ENCODE measurements at places on chromosomes 1 and 21. TPM values are rescaled to one million over a fixed set of nuclear protein-coding genes. Genes with fewer than 3 reads are reported as not detected.

The E2F2 gene
- total RNA-seq, result 0.98 TPM

DNA sequence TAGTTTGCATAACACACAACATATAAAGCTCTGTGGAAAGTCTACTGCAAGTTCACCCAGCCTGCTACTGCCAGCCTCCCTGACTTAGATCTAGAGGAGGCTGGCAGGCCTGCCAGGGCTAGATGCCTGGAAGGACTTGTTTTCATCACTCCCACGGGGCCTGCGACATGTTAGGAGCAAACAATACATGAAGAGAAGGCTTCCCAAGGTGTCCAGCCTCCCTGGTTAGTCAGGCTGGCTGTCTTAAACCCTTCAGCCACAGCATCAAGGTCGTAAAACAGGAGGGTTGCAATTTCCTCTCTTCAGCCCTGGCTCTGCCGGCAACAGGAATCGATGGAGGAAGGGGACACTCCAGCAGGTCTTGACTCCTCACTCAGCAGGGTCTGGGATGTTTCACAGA, 104.5 kb downstream of the NGF start:
- no peaks in the 10 kb centered on the region for H3K36me3 ChIP-seq
- H3K4me1 ChIP-seq, result no peaks in the 10 kb centered on the region

- no peaks in the 10 kb centered on the region for H3K36me3 ChIP-seq
- H3K27ac ChIP-seq, result no peak overlapping the region
- no peak overlapping the region for H3K4me3 ChIP-seq
- no peaks in the 10 kb centered on the region for H3K27me3 ChIP-seq
- DNase-seq, result no peak
These were observed 15.3 kb upstream of the KANK4 start for GRCh38 chr1:62334434-62334985.

GRCh38 chr1:67722292-67722944, 37.4 kb downstream of the GADD45A start:
- H3K27me3 ChIP-seq, result no peaks in the 10 kb centered on the region
- H3K27ac ChIP-seq, result no peak overlapping the region
- no peak overlapping the region for H3K4me3 ChIP-seq

DNA sequence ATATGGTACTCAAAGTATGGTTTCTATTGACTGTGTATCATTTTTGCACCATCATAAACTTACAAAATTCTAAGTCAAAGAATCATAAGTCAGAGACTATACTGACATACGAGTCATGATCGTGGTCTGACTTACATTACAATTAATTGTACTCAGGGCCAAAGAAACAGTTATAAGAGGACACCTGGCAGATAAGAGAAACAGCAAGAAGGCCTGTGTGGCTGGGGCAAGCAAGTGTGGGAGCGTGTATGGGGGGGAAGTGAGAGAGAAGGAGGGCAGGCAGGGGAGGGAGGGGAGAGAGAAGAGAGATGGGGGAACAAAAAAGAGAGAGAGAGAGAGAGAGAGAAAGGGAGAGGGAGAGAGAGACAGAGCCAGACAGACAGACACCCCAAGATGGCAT, 70.9 kb downstream of the RERE start:
- H3K36me3 ChIP-seq, result no peaks in the 10 kb centered on the region
- no peak for DNase-seq
- H3K4me1 ChIP-seq, result peaks cover 21% of the 10 kb centered on the region
- H3K27ac ChIP-seq, result no peak overlapping the region

All from right lobe of liver (tissue), 6 donors.